ENCODE measurements at places on chromosomes 6 and 20.

- no peak for DNase-seq
Measured at GRCh38 chr6:36954262-36954931, at the start of gene PI16. Gene PI16 (plus strand): TSS chr6:36954738. CDS start chr6:36954761, 23 bp downstream.

- DNase-seq, result no peak
Measured at GRCh38 chr6:164561656-164562055, 747.7 kb downstream of the C6orf118 start.

- DNase-seq, result no peak
Measured at GRCh38 chr6:4359108-4359730, 223.8 kb upstream of the ECI2 start.

GRCh38 chr6:125717120-125717731 is 32.2 kb upstream of the HEY2 start:
- no peak for DNase-seq

GRCh38 chr6:158603261-158604047 is 41.1 kb downstream of the DYNLT1 start:
- no peak for DNase-seq

DNA sequence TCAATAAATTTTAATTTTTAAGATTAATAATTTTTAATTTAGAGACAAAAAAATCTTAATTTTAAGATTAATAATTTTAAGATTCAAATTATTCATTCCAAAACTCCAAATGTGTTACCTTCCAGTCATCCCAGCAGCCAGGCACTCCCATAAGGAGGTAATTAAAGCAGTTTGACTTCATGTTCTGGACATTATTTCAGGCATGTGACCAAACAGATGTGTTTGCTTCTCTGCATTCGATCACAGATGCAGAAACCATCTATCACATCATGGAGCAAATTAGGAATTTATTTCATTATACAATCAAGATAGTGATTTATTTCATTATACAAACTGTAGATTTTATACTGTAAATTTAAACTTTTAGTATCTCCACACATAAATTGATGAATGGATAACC is 150.3 kb downstream of the AKAP7 start:
- no peak for DNase-seq

DNA sequence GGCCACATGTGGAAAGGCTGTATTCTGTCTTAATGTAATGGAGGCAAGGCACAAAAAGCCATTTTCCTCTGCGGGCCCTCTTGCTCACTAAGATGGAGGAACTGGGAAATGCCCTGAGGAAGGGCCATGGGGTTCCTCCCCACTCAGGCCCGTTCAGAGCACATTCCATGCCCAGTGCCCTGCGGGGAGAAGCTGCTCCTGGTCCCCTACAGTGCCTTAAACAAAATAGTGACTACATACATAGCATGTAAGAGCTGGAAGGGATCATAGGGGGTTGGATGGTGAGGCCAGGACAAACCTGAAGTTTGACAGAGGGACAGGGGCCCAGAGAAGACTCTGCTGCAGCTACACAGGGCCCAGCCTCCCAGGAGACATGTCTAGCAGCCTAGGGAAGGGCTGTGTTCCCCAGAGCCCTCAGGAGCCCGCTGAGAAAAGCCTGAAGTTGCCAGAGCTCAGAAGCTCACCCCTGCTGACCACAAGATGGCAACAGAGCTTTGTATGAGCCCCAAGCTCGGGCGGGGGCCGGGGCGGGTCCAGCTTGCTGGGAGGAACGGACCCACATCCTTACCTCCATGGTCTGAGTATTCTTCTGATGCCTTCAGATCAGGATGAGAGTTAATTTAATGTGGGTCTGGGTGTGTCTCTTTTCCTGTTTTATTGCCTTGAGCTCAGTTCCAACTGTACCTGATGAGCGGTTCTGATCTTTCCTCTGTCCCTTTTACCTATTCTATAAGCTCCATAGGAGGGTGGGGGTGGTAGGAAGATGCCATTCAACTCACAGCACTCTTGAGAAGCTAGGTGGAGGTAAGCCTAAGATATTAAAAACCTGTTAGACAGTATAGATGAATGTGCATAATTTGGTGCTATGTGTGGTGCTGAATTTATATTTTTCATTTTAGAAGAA is 242.9 kb downstream of the CDC5L start:
- DNase-seq, result no peak

GRCh38 chr6:135054226-135054568 is 425 bp downstream of the HBS1L start:
- DNase-seq, result no peak

DNA sequence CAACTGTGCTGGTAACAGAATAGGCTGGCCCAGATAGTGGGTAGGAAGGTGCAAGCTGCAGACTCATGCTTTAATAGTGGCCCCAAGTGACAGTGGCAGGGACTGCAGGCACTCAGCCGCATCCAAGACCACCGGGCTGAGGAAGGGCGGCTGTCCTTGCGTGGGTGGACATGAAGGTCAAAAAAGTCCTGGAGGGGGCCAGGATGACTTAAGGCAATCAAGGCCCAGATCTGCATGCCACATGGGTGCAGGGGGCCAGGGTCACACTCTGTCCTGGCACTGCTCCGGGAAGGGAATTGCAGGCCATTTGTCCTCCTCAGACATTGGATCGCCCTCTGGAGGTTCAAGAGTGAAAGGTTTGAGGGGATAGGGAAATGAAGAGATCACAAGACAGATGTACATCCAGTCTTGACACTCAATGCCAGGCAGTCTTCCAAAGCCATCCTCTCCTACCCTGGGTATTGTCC is 10.4 kb upstream of the VNN2 start:
- no peak for DNase-seq

- no peak for DNase-seq
Measured at GRCh38 chr6:63802606-63803206, 167.1 kb downstream of the PHF3 start.

GRCh38 chr6:64861039-64861651 is 845.9 kb downstream of the EYS start:
- DNase-seq, result no peak

DNA sequence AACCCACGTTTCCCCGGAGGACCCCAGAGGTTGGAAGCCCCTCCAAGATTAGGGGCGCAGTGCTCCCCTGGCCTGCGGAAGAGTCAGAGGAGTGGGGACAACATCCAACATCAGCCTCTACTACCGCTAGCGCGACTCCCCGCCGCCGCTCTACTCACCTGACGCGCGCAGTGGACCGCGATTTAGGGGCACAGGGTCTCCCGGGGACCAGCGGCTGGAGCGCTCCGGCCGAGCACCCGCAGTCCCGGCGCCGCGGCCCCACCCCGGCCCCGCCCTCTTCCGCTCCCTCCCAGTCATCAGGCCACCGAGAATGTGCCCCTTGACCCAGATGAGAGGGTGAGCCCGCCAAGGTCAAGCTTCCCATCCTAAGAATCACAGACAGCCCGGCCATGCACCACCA is at the start of gene ZFP57:
TSS of gene ZFP57 (minus strand) at position 249 of the 400 bp plus-strand sequence. CDS start 4,149 bp downstream, outside the sequence.
- no peak for DNase-seq
